ENCODE measurements at places on chromosomes 4 and X.

DNA sequence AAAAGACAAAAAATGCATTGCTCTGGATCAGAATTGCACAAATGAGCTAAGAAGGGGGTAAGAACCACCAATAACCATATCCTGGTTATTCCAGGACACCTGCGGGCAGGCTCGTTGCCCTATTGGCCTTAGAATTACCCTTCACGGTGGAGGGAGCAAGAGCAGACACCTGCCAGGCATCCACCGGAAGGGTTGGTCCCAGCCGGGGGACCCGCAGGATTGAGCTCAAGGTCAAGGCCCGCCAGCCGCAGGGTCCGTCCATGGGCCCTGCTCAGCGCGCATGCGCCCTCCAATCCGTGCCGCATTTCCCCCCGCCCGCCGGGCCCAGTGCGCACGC, 575 bp downstream of the SLC25A6 start:
- no peak for DNase-seq

DNA sequence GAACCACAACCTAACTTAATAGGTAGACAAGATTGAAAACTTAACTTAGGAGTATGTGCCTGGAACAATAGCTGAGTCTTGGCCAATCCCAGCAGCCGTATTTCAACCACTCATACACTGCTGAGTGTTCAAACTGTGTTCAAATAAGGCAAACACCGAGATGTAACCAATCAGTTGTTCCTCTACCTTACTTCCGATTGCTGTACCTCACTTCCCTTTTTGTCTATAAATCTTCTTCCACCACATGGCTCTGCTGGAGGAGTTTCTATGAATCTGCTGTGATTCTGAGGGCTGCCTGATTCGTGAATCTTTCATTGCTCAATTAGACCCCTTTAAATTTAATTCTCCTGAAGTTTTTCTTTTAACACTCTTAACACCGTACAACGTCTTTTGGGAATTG, 108.0 kb downstream of the ANAPC4 start:
- DNase-seq, result no peak

DNA sequence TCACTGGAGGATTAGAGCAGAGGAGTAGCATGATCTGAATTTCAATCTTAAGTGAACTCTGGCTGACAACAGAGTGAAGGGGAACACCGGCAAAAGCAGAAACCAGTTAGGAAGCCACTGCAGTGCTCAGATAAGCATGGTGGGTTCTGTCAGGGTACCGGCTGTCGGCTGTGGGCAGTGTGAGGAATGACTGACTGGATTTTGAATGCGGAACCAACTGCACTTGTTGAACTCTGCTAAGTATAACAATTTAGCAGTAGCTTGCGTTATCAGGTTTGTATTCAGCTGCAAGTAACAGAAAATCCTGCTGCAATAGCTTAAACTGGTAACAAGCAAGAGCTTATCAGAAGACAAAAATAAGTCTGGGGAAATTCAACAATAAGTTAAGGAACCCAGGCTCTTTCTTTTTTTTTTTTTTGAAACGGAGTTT, 5.2 kb downstream of the HTT start:
- no peak for DNase-seq

- DNase-seq, result no peak
These were observed 80.3 kb downstream of the GPC4 start for GRCh38 chrX:133335027-133335426.

DNA sequence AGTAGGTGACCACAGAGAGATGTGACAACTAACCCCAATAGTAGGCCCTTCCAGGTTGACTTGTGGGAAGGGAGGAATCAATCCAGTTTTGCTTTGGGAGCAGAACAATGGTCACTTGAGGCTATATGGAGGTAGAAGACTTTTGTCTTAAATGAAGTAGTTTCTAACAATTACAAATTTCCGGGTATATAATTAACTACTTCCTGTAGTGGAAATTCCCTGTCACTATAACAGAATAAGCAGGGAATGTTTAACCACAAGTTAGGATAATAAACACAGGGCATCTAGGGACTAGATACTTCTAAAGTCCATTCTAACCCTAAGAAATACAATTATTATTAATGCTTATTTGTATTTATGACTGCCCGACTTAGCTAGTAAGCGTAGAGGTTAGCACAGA, 99.0 kb upstream of the TRPC3 start:
- no peak for DNase-seq

DNA sequence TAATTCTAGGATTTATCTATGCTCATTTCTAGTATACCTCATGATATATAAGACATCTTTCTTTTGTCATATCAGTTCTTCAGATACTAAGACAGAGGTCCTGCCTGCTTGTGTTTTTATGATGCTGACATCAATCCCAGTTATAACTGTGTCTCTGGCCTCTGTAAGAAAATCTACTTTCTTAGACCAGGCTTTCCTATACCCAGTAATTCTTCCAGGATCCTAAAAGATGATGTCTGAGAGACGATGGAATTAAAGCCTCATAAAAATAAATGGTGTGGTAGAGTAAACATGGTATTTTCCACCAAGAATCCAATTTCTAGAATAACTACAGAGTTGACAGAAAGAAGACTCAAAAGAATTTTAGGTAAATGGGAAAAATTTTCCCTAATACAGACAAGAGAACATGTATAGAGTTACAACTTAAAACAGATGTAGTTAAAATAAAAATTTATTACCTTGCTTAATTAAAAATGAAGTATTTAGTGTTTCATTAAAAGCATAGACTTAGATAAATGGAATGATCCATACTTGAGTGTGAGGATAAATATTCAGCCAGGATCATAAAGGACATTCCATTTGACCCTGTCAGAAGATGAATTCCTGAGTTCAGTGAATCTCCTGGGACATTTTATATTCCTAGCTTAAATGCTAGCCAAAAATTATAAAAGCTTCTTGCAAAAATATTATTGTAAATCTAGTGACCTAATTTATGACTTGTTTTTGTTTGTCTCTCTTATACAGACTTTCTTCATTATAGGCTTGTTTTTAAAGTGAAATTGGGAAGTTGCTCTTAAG, 137.4 kb downstream of the PDLIM5 start:
- DNase-seq, result no peak

- no peak for DNase-seq
These were observed 11.8 kb upstream of the PDGFC start for GRCh38 chr4:156983366-156983765.

- no peak for DNase-seq
These were observed 336.8 kb upstream of the PPARGC1A start for GRCh38 chr4:24226667-24227066.

- DNase-seq, result no peak
These were observed 315.4 kb downstream of the DCAF12L2 start for GRCh38 chrX:125850693-125851092.

- DNase-seq, result no peak
These were observed 604.6 kb upstream of the FAM241A start for GRCh38 chr4:111540671-111541070.

GRCh38 chr4:7689773-7690693, 249.6 kb downstream of the AFAP1 start:
- no peak for DNase-seq

DNA sequence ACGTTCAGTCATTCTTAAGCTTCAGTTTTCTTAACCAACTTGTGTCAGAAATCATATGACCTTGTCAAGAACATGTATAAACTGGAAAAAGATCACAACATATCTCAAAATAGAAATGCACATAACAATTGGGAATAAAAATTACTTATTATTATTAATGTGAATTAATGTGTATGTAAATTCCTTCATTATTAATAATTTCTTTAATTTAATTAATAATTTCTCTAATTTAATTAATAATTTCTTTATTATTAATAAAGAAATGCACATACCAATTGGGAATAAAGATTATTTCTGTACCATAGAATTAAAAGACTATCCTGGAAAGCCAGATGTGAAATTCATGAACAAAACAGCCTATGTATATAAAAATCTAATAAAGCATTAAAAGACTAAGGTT, 718.5 kb upstream of the PCDH7 start:
- DNase-seq, result no peak

- DNase-seq, result no peak
These were observed 115.0 kb downstream of the AGTR2 start for GRCh38 chrX:116285501-116285900.

GRCh38 chr4:169253113-169253671, 17.6 kb downstream of the SH3RF1 start:
- no peak for DNase-seq

DNA sequence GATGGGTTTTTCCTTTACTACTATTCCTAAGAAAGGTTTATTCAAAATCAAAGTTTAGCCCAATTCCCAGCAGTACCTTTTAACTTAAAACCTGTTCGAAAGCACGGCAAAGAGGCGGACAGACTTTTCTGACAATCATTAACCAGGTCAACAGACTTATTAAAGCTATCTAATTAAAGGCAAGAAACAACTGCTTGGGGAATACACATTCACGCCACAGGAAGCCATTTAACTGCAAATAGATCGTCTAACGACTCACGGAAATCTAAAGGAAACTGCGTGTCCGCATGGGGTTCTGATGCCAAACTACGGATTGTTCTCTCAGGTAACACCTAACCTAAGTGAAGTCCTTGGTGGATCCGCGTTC, 663 bp upstream of the USP53 start:
- no peak for DNase-seq

DNA sequence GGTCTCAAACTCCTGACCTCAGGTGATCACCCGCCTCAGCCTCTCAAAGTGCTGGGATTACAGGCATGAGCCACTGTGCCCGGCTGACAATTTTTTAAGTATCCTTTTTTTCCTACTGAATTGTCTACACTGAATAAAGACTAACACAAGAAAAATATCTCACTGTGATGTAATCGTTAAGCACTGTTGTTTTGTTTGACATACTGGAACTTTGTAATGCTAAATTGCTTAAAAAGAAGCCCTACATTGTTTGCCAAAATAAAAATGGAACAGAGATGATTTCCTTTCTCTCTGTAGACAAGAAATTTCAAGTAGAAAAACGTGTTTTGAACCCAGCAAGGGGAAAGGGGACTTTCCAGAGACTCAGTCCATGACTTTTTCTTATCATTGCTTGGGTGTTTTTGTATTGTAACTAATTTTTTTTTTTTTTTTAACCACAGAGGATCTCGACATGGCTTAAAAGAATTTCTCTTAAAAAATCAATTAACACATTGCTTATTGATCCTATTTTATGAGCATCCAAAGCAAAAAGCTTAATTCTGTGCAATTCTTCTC, 74.9 kb downstream of the TMEM156 start:
- no peak for DNase-seq

- no peak for DNase-seq
These were observed 768 bp upstream of the CDKL5 start for GRCh38 chrX:18424482-18425198.

DNA sequence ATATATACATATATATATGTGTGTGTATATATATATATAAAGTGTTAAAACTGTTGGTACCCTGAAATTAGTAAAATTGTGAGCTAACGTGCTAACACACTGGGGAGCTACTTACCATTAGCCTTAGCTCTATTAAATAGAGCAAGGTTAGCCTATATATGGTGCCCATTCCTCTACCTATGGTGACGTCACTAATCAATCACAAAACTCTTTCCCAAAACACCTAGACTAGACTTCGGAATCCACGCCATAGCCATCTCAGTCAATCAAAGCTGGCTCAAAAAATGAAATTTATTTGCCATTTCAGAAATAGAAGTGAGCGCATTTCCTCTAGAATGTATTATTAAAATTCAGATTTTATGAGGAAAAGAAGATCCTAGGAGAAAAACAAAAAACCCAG, 229.0 kb upstream of the TENM3 start:
- DNase-seq, result no peak

DNA sequence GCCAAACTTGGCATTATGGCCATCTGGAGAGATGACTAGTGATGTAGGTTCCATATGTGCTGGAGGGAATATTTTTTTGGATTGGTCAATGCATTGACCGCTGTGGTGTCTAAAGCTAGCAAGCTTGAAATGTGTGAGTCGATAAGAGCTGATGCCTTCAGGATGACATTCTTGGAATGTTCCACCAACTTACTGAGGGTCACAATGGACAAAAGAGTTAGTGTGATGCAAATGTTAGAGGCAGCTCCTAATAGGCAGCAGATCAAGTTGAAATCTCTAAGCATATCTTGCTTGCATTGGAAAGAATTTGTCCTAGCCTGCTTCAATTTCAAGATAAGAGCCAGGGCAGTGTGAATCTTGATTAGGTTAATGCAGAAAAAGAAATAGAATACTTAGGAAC, 210.4 kb upstream of the AFF2 start:
- no peak for DNase-seq

- DNase-seq, result no peak
These were observed 41.1 kb upstream of the STIM2 start for GRCh38 chr4:26819478-26820095.

DNA sequence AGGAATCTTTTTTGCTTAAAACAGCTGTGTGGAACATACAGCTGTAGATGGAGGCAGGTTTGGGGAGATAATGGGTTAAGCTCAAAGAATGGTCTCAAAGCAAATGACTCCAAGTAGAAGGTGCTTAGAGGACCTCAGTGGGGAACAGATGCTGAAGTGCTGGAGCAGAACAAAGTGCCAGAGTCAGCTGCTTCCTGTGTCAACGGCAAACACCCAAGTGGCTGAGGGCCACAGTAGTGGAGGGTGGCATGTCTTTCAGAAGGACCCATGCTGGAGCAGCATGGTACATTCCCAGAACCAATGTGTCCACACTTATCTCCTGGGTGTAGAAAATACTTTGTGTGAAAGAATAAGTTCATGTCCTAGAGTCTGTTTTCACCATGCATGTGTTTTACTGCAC, 197.5 kb downstream of the CCNG2 start:
- DNase-seq, result no peak

- DNase-seq, result no peak
These were observed 99.6 kb upstream of the SORBS2 start for GRCh38 chr4:185911556-185912064.

GRCh38 chrX:40966213-40966820, 118.9 kb upstream of the USP9X start:
- no peak for DNase-seq

- no peak for DNase-seq
These were observed 15.0 kb upstream of the MTNR1A start for GRCh38 chr4:186570193-186570996.

DNA sequence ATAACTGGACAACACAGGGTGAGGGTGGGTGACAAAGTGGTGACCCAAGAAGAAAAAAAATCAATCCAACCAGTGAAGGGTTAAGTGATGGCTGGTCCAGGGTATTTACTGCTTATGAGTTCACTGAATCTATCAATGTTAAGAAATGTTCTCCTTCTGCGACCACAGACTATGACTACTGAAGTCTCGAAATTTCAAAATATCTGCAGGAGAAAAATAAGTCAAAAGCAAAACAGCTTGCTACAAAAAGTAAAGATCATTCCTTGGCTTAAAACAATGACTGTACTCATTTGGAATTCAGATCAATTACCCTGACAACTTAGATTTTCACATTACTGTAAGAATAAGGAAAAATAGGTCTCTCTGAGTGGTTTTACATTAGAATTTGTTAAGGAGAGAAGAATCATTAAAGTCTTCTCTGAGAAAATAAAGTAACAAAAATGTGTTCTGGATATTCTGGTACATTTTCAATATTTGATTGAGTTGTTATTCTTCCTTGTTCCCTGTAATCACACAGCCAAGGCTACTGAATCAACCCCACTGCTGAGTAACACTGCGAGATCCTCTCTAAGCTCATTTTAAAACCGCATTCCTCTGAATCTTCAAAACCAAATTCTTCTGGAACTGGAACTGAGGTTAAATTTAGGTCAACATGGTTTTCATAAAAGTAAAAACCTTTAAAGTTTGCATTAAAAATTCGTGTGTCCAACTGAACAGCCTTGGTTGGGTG, 22.7 kb downstream of the SMPX start:
- no peak for DNase-seq

Measured in stimulated activated CD8-positive, alpha-beta memory T cell treated with anti-CD3 and anti-CD28 coated beads, Interleukin-4, amount 100 ng/mL, for 4 hours (primary cell).